ENCODE measurements at places on chromosomes 12 and 14. TPM values are rescaled to one million over a fixed set of nuclear protein-coding genes. Genes with fewer than 3 reads are reported as not detected.

DNA sequence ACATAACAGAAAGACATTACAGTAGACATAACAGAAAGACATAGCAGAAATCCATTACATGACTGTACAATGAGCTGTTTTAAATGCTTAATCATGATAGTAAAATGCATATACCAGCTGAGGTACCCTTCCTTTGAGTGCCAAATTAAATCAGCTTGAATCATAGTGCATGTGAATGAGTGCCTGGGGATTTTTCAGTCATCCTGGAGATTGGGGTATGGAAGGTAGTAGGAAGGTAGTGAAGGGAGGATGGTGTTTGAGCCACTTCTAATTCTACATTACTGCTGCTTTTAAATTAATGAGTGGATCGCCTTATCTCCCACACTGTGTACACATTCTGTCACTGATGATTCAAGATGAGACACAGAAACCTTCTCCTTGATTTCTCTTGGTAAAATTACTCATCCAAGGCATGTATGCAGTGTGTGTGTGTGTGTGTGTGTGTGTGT, 534.2 kb downstream of the LRFN5 start:
- DNase-seq, result no peak

Gene FZD10
- not detected for total RNA-seq

DNA sequence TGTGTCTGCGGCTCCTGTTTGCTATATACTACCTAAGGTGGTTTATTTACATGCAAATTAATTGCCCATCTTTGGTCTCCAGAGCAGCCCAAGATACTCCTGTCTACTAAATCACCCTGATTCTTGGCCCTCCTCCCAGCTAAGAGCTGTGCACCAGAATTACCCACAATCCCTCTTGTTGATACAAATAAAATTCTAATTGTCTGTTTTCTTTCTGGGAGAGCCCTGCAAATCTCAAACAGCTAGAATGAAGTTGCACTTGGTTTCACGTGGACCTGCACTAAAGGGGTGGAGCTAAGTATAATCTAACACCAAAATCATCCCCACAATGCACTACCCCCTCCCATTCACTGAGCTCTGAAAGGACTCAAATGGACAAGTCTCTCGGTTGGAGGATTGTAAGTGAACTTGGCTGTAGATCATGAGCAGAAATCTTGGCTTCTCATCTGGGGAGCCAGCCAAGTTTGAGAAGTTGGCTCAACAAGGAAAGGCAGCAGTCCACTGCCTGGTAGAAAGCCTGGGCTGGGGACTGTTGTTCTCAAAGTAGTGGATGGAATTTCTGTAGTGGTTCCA, 6.6 kb downstream of the MAX start:
- no peak for DNase-seq

- DNase-seq, result no peak
These were observed 97.0 kb downstream of the TMEM30B start for GRCh38 chr14:61184112-61184511.

DNA sequence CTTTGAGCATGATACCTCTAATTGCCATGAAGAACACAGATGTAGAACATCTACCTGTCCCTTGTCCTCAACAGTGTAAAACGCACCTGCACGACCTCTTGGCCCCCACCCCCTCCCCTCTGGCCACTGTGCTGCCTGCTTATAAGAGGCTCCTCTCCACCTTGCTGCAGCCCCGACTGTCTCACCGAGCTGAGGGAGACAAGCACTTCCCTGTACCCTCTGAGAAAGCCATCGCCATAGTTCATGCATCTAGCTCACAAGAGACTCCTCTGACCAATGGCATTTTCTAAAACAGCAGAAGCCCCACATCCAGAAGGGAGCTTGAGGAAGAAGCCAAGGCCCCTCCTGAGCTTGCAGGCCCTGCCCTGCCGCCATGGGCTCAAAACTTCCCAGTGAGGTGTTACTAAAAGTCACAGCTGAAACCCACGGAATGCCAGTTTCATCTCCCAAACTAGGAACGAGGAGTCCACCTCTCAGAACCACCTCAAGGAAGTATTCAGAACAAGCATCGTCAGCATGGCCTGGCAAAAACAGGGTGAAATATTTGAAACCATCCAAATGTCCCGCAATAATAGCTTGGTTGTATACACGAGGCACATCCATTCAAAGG, 21.5 kb upstream of the ANO2 start:
- no peak for DNase-seq

- DNase-seq, result peak; percentile 63
These were observed 839 bp downstream of the SLC38A1 start for GRCh38 chr12:46267825-46268582.

GRCh38 chr14:22471545-22472121, 117.4 kb downstream of the DAD1 start:
- DNase-seq, result no peak

GRCh38 chr12:55642669-55643068, 6.0 kb downstream of the OR10P1 start:
- DNase-seq, result no peak

- DNase-seq, result no peak
These were observed 19.4 kb upstream of the SLC25A3 start for GRCh38 chr12:98574110-98574509.
